ENCODE measurements at places on chromosomes 3 and 15. TPM values are rescaled to one million over a fixed set of nuclear protein-coding genes. Genes with fewer than 3 reads are reported as not detected.

Gene ROPN1B
- total RNA-seq = 0.26 TPM

DNA sequence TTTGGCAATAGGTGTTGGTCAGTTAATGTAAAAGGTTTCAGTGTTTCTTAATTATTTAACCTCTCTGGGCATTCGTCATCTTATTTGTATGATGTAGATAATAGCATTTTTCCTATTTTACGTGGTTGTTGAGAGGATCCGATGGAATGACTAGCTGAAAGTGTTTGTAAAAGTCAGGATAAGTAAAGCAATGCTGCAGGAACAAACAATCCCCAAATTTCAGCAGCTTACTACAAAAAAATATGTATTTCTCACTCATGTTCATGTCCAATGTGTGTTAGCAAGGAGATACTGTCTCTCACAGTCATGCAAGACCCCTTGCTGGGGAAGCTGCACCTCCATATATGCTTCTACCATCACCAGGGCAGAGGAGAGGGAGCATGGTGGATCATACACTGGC lies 38.7 kb downstream of the CEMIP start:
- no peak for DNase-seq

GRCh38 chr15:70702584-70702983 lies 60.8 kb downstream of the UACA start:
- DNase-seq = no peak

DNA sequence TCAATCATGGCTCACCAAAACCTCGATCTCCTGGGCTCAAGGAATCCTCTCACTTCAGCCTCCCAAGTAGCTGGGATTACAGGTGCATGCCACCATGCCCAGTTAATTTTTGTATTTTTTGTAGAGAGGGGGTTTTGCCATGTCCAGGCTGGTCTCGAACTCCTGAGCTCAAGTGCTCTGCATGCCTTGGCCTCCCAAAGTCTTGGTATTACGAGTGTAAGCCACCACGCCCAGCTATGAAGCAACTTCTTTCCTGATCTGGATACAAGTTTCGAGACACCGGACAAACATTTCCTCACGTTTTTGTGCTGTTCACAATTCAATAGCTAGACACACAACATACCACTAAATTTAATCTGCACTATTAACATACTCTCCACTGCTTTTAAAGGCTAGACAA lies 3.4 kb upstream of the SYNM start:
- DNase-seq = no peak

Gene VPS39
- total RNA-seq = 57.3 TPM

Gene GOLGA8N
- 22.3 TPM for total RNA-seq

Gene ITIH3
- total RNA-seq = 1.4 TPM

- DNase-seq = no peak
Observed at GRCh38 chr3:20648294-20648693, 462.3 kb upstream of the SGO1 start.

Gene RBP2
- total RNA-seq = not detected

GRCh38 chr15:25852661-25853524 lies 10.2 kb downstream of the ATP10A start:
- no peak for DNase-seq

- no peak for DNase-seq
Observed at GRCh38 chr3:151425627-151426340, 35.1 kb downstream of the IGSF10 start.

DNA sequence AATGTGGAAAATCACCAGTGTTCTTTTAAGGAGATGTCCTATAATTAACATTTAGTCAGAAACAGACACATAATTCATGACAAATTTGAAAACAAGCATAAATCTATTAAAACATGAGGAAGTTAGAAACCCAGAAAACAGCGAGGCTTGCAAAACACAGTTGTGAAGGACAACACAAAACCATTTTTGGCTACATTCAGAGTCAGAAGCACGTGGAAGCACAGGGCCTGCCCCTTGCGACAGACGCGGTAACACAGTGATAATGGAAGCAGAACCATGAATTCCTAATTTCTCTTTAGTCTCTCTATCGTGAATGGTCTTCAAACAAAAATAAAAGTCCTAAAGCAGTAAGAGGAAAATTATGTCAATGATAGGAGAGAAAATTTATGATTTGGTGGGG lies 12.2 kb downstream of the NCEH1 start:
- DNase-seq = no peak

DNA sequence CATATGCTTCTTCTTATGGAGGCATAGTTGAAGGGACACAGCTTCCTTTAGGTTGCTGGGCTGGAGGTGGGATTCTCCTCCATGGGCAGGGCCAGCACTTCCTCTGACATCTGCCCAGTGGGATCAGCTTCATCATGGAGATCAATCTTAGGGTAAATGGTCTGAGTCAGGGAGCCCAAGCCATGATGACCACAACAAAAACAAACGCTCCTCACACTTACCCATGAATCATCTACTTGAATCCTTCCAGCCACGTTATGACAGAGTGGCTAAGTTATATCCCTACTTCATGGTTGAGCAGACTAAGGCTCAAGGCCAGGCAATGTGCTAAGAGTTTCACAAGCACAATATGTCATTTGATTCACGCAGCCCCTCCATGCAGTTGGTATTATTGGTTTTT lies 87.2 kb upstream of the NMNAT3 start:
- DNase-seq = no peak

Gene IL16
- 10.6 TPM for total RNA-seq

DNA sequence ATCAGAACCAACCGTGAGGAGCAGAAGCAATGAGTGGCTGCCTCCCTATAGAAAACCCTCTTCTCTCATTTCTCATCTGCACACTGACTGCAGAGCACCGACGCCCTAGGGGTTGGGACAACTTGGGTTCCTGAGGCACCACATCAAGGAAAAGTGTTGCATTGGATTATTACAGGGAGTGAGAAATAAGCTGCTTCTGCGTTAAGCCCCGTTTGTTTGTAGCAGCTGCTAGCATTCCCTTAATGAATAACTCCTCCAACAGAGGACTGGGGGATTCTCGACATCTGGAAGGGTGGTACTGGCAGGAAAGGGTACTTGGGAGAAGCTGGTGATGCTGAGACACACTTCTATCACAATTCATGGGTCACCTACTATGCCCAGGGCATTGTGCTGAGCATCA lies 25.3 kb upstream of the AGBL1 start:
- DNase-seq = no peak

DNA sequence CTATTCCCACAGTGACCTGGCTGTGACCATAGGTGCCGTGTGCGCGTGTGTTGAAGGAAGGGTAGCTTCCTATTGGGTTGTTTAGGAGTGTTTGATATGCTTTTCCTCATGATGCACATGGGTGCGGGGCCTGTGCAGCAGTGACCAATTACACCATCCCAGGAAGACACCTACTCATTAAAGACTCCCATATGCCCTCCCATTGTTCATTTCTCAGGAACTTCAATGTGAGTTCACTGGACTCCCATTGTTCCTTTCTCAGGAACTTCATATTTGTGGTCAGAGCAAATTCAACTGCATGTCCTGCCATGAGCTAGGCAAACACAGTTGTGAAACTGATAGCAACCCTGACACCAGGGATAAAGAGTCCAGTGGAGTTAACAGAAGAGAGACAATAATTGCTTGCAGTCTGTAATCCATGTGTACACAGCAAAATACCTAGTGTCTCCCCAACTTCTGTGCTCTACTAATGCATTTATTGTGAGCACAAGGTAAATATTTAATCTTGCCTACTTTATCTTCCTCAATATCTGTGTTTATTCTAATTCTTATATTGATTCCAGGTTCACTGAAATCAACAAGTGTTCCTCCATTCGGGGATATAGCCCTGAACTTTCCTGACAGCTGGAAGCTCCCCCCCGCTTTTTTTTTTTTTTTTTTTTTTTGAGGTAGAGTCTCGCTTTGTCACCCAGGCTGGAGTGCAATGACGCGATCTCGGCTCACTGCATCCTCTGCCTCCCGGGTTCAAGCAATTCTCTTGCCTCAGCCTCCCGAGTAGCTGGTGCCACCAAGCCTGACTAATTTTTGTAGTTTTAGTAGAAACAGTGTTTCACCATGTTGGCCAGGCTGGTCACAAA lies 57.5 kb upstream of the GCNT3 start:
- no peak for DNase-seq

- DNase-seq = no peak
Observed at GRCh38 chr15:58274885-58275284, 136.7 kb downstream of the AQP9 start.

DNA sequence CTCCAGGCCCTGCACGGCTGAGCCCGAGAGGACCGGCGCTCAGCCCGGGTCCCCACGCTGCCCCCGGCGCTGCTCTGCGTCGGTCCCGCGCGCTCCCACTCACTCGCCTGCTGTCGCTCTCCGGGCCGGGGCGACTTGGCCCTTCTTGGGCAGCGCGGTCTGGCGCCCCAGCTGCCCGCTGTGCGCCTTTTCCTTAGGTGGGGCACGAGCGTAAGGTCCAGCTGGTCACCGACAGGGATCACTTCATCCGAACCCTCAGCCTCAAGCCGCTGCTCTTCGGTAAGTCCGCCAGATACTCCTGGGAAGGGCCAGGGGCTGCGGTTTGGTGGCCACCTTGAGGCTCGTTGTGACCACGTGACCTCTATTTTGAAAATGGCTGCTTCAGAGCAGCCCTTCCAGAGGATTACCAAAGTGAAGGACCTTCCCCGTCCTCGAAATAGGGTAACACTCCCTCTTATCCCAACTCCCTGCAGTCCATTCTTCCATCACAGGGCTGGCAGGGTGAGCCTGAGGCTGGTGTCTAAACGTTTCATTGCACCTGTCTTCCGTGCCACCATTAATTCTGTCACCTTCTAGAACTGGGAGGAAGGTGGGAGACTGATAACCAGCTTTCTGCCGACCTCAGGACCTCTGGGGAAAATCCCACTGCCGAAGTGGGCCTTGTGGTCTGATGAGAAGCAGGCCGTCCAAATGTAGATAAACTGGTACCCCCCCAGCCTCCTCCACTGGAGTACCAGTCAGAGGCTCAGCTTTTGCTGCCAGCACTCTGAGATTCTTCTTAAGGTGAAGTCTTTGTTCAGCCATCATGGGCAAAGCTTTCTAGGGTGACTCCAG lies 812 bp downstream of the P4HTM start:
- no peak for DNase-seq

GRCh38 chr15:31214864-31215489 lies 111.7 kb upstream of the KLF13 start:
- DNase-seq = no peak

- DNase-seq = no peak
Observed at GRCh38 chr15:77804210-77804609, 171.5 kb upstream of the LINGO1 start.

DNA sequence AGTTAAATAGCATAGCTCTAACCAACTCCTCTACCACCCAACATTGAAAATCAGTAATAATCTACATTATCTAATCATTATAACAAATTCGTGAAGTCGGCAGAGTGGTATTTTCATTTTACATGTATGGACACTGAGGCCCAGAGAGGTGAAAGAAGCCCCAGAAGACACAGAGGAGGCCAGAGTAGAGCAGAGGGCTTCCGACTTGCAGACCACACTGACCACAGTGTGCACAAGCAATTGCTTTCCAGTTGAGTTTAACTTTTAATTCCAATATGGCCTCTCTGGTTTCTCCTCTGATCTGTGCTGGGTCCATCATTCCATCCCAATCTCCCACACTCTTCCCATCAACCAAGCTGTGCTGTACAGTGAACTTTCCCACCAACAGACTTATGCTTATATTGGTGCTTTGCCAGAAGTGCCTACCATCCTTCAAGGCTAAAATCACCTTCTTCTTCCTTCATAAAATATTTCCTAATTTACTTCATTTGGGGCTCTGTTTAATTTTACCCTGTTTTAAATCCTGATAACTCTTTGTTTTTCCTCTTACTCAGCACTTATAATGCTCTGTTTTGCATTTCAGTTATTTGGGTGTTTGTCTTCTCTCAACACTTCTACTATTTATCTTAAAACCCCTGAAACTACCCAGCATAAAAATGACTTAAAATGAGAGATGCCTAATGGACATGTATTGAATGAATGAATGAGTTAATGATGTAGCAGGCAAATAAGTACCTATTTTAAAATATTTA lies 81.8 kb upstream of the TNFSF10 start:
- no peak for DNase-seq

DNA sequence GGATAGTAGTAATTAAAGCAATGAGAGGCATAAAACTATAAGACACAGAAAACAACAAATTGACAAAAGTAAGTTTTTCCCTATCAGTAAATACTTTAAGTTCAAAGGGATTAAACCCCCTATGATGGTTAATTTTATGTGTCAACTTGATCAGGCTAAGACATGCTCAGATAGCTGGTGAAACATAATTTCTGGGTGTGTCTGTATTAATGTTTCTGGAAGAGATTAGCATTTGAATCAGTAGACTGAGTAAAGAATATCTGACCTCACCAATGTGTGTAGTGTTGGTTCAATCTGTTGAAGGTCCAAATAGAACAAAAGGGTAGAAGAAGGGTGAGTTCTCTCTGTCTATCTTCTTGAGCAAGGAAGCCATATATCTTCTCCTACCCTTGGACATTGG lies 283.3 kb upstream of the GRM7 start:
- no peak for DNase-seq

Gene PLSCR1
- total RNA-seq = 97.8 TPM

GRCh38 chr15:39546842-39547241 lies 34.0 kb upstream of the THBS1 start:
- no peak for DNase-seq

Gene PLOD2
- 114 TPM for total RNA-seq

DNA sequence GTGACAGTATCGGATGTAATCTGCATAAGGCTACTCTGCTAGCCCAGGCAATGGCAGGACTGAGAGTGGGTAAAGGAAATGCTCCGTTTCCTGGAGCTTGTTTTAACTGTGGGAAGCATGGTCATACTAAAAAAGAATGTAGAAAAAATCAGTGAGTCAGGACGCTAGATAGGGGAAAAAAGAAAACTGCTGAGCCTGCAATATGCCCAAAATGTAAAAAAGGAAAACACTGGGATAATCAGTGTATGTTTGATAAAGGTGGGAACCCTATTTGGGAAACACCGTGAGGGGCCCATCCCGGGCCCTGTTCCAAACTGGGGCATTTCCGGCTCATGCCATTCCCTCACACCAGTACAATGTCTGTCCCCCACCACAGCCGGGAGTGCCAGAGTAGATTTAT lies 775.8 kb downstream of the ZPLD1 start:
- DNase-seq = no peak

DNA sequence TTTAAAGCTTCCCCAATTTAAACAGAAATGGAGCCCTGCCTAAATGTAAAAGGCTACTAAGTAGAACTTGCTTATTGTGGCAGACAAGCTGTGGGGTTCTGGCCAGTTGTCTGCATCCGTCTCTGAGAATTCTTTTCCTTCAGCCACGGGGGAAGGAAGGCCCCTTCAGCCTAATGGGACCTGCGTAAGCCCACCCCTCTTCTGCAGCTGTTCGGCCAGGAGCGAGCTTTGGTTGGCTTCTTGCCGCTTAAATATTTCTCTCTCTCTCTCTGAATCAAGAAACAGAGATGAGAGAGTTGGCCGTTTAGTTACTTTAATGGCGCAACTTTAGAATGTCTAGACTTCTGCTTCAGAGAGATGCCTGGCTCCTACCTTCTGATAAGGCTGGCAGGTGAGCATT lies 151.7 kb upstream of the PROK2 start:
- no peak for DNase-seq

All from urinary bladder (tissue), 4 donors.